ENCODE measurements at places on chromosomes 2 and 18.

- DNase-seq = no peak
Observed at GRCh38 chr2:23843051-23843976, 83.6 kb downstream of the ATAD2B start.

DNA sequence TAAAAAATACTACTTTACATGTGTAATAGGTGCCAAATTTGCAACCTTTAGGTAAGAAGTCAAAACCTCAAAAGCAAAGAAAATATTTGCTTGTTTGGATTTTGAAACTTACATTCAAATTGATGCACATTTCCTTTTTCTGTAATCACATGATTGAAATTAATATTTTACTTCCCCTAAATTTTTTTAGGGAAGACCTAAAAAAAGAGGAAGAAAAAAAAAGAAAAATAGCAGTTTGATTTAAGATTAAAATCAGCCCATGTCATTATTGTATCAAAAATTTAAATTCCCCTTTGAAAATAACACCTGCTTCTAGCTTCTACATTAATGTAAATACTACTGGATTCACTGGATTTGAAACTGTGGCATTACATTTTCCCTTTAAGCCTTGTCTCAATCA lies 68.2 kb upstream of the STON1 start:
- DNase-seq = no peak

GRCh38 chr18:46899274-46899948 lies 17.9 kb downstream of the PIAS2 start:
- no peak for DNase-seq

- no peak for DNase-seq
Observed at GRCh38 chr2:86135653-86136052, 29.6 kb downstream of the PTCD3 start.

GRCh38 chr18:56756966-56757365 lies 105.8 kb downstream of the WDR7 start:
- DNase-seq = no peak

DNA sequence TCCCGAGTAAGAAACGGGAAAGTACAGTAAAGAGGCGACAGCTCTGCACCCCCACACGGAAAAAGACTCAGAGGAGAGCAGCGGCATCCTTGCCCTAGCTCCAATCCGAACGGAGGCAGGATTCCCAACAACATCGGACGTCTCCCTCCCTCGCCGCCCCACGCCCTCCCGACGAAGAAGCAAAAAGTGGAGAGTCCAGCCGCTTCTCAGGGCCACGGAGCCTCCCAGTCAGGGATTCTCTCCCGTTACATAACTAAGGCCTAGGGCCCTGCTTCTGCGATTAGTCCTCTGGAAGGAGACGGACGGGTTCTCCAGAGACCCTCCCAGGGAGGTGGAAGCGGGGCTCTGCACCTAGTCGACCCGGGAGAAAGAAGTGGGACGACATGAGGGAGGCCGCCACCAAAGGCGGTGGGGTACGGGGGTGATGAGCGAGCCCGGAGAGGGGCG lies 587 bp downstream of the SUMO1 start:
- DNase-seq = no peak

DNA sequence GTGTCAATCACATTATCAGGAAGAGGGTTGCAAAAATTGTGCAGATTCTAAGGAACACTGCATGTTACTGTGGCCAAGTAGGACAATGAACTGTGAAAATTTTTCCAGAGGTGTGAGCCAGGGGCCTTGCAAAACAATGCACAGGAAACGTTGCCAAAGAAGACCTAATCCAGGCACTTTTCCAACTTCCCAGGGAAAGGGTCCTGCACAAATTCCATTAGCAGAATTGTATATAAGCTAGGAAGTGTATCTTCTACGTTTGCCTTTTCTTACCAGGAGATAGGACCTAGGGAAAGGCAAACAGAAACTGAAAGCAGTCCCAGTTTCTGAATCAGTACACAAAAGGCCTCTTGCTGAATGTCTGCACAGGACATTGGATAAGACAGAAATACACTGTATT lies 1888.3 kb upstream of the CELF4 start:
- DNase-seq = no peak

DNA sequence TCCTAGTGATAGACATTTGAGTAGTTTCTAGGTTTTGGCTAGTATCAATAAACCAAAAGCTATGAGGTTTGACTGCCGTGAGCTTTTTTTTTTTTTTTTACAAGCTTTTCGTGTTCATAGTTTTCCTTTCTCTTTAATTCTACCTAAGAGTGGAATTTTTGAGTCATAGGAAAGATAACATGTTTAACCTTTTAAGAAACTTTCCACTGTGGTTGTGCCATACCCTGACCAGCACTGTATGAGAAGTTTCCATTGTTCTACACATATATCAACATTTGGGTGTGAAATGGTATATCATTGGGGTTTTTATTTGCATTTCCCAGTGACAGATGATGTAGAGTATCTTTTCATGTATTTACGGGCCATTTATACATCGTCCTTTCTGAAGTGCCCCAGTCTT lies 31.7 kb downstream of the UBE2F start:
- DNase-seq = no peak

DNA sequence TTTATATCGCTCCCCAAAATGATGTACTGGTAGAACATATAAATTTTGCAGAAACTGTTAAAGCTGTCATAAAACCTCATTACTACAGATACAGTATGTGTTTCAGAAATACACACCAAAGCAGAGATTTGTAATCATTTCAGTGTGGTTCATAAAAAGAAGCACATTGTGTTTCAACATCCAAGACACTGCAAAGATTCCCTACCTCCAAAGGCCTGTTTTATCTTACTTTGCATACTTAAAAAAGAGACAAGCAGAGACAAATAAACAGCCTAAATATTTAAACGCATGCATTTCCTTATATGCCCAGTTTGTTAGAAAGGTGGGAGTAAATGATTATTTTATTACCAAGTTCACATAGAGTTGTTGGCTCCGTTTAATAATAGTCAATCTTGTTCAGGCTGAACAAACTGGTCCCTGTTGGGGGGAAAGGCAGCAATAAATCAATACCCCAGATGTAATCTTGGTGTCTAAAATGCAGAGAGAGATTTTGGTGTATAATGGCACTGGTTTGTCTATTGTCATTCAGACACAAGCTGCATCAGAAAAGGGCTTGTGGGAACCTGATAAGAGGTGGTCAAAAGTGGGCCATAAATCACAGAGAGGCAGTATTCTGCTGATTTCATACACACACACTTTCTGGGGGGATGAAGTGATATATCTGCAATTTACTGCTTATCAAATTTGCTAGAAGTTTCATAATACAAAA lies 321.4 kb upstream of the ETAA1 start:
- no peak for DNase-seq

DNA sequence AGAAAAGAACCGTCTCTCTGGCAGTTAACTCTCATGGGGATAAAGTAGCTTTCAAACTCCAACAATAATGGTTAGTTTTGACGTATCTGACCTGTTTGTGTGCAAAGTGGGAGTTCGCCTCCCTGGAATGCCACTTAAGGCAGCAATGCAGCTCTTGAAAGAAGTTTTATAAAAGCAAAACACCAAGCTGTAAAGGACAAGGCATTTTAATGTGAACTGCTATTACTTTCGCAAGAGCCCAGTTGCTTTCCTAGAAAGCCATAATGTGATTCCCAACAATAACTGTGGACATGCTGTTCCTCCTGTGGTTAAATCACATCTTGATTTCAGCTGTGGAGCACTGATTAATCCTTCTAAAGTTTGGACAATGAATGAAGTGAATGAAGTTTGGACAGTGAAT lies 303.7 kb downstream of the PTPRM start:
- DNase-seq = no peak

DNA sequence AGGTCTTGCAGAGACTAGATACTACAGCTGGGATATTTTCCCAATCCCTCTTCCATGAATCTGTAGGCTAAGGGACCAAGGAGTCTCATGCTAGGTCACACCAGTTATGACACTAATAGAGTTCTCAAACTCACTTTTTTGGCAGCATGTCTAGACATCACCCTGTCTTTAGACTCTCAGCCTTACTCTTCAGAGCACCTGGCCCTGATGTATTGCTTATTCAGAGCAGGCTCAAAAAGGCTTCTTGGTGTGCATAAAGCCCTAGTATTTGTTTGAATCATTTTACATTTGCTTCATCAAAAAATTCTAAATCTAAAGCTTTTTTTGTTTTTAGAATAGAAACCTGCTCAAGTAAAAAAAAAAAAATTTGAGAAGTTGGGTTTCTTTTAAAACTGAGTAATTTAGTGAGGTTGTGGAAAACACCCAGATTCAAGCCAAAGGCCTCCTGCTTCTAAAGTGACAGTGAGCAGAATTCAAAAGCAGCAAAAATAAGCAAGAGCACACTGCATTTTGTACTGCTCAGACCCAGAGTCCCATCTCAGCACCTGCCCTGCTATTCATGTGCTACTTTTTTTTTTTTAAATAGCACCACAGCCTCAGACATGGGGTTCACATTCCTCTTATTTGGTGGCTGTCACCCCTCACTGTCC lies 18.0 kb upstream of the DNAH6 start:
- no peak for DNase-seq

DNA sequence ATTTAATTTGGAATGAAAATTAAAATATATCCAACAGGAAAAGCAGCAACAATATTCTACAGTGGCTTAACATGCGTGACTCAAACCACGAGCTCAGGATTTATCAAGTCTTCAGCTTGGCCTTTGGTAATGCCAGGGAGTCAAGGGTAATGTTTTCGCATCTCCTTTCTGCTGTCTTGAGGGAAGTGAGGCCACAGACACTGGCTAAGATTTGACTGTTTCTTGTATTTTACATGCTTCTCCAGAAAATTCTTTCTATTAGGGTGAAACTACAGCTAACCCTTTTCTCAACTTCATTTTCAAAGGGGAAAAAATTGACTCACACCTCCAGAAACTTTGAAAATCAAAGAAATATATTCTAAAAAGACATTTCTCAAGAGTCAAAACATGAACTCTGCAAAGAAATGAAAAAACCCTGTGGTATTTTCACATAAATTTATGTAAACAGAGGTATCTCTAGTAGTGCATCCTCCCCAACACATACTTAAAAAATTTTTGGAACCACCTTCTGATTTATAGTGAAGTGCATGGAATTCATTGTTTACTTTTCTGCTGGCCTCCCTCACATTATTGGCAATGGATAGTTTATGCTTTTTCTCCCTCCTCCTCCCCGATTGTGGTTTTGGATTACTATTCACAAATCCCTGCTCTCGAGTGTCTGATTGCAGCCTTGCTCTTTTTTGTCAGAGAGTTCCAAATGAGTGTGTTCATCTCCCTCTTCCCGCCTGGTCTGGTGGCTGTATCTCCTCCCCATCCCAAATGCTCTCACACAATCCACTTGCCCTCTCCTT lies 48.7 kb downstream of the DPP4 start:
- DNase-seq = no peak

- DNase-seq = no peak
Observed at GRCh38 chr2:84152462-84152861, 306.6 kb downstream of the SUCLG1 start.

GRCh38 chr2:171480908-171481307 lies 41.4 kb upstream of the CYBRD1 start:
- DNase-seq = no peak

GRCh38 chr2:42028571-42029148 lies 19.2 kb upstream of the PKDCC start:
- DNase-seq = no peak

DNA sequence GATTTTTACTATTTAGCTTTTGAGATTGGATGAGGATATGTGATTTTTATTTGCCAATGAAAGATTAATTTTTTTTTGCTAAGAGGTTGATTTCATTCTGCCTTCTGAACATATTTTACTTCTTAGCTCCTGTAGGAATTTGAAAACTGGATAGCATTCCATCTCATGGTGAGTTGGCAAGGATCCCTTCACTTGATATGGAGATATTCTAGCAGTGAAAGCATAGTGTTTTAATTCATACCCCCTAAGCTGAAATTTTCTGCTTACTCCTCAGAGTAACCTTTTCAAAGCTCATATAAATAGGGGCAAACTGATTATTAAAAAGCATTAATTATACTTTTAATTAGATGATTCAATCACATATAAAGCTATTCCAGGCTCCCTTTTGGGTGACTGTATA lies 61.0 kb upstream of the KCNJ3 start:
- DNase-seq = no peak

DNA sequence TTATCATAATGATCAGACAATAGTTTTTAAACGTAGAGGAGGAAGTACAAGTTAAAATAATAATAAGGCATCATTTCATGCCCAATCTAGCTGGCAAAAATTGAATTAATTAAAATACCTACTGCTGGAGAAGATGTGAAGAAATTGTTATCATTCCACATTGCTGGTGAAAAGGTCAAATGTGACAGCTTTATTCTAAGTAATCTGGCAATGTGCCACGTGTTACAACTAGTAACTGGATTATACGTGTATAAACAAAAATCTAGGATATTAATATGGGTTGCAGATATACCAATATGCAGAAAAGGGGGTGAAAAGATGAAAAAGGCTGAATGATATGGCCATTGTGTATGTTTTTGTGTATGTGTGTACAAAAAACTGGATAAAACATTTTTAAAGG lies 32.4 kb downstream of the SMAD2 start:
- no peak for DNase-seq

- no peak for DNase-seq
Observed at GRCh38 chr2:152648336-152648735, 68.9 kb downstream of the PRPF40A start.

All from activated T-helper 9 cell treated with anti-CD3 and anti-CD28 coated beads, Interleukin-2, amount 50 U/mL, for 16 hours (primary cell).